ENCODE measurements at places on chromosomes 16 and 17. TPM values are rescaled to one million over a fixed set of nuclear protein-coding genes. Genes with fewer than 3 reads are reported as not detected.

Gene NPIPB5
- total RNA-seq: 61.2 TPM

Gene PRCD
- 0.35 TPM for total RNA-seq

- no peak for DNase-seq
Measured at GRCh38 chr16:75081179-75081859, 35.3 kb downstream of the LDHD start.

Gene DPEP2
- total RNA-seq: not detected

Gene DBF4B
- total RNA-seq: 8.9 TPM

All from pulmonary artery endothelial cell (primary cell).